ENCODE measurements at places on chromosomes 4 and X.
A peak's percentile ranks its signal among the peaks of the same experiment; 100 is the strongest.

GRCh38 chrX:12412561-12412960 lies 274.3 kb downstream of the FRMPD4 start:
- DNase-seq = no peak

DNA sequence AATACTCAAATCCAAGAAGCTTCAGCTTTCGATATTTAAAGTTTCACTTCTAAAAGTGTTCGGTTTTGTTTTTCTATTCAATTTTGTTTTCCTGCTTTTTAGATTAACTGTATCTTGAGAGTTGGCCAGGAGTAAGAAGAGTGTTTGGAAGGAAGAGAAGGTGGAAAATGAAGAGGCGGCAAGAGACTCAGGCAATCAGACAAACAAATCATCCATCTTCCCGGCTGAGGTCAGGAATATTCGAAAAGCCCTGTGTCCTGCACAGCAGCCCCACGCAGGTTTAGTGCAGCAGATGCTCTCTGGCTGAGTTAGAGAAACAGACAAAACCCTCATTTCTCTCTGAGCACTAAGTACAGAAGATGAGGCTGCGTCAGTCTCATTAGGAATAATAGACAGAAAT lies 330.3 kb upstream of the NOCT start:
- DNase-seq = no peak

DNA sequence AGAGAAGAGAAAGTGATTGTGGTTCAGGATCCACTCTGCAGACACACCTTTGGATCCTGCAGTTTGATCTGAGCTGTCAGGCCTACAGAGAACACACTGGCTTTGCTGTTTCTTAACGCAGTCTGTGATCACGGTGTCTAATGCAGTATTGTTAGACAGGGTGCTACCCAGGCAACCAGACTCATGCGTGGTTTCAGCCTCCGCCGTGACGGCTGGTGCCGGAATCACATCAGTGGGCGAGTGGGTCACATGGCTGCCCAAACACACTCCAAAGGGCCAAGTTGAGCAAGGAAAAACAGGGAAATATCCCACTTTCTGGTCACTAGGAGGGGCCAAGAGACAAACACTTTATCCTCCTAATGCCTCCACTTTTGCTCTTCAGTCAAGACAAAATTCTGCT lies 27.5 kb downstream of the CCDC149 start:
- DNase-seq = no peak

DNA sequence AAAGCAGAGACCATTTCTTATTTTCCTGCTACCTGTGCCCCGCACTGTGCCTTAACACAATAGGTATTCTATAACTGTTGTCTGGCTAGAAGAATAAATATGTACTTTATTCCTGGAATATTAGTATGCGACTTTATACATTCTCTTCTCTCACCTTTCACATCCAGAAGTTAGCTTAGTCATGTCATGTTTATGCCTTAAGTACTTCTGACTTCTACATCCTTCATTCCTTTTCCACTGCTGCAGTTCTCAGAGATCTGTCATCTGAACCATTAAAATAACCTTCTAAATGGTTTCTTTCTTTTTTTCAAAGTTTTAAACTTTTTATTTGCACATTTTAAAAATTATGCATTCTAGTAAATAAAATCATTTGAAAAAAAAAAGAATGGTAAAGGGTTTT lies 34.4 kb downstream of the KIF4A start:
- DNase-seq = no peak

DNA sequence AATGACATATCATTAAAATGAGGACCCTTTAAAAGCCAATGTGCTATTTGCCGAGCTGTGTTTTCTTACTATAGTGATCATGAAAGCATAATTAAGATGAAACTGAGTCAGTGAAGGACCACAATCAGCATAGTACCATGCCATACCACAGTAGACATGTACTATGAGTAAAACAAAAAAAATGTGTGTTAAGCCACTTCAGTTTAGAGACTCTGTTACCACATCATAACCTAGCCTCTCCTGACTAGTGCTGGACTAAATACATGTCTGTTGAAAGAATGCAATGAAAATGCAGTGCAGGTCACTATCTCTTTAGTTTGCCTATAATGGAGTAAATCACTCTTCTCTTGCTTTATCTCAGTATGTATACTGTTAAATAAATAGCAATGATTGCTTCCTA lies 12.3 kb upstream of the DDX53 start:
- DNase-seq = no peak

DNA sequence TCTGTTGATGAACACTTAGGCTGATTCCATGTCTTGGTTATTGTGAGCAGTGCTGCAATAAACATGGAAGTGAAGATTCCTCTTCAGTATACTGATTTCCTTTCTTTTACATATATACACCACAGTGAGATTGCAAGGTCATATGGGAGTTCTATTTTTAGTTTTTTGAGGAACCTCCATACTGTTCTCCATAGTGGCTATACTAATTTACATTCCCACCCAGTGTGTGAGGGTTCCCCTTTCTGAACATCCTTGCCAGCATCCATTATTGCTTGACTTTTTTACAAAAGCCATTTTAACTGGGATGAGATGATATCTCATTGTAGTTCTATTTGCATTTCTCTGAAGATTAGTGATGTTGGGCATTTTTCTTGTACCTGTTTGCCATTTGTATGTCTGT lies 80.5 kb upstream of the GALNT7 start:
- DNase-seq = no peak

DNA sequence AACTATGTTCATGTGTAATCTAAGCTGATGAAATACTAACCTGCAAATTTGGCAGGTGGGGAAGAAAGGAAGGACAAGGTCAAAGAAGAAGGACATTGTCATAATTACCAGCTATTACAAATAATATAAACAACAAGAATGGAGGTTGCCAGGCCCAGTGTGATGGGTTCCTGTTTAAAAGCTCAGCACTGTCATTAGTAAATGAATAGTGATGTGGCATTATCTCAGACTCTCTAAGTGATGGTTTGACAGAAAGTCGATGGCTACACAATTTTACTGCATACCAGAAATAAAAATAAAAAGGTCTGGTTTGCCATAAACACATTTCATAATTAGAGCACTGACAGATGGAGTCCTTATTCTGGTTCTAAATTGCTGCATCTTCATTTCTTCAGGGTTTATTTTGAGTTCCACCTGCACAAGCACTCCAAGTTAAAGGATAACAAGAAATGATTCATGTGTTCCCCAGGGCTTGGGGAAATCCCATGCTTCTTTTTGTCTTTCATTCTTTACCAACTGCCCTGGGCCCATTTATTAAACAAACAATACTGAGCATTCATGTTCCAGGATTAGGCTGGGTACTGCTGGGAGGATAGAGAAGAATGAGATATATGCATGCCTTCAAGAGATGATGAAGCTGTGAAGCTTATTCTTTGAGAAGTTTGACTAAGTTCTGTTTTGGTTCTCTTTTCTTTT lies 367.8 kb upstream of the RASGEF1B start:
- DNase-seq = no peak

DNA sequence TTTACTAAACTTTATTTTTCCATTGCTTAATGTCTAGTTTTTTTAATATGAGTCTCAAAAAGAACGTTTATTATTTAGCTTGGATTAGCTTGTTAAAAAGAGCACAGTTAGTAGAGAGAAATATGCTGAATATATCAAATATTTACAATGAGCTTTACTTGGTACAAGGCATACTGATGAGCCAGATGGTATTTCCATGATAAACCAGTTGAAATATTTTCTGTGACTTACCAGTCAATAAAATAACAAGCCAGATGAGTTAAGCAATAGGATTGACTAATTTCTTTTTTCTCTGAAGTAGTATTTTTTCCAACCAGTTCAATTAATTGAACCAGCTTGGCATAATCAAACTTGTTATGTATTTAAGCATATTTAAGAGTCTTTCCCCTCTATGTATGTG lies 134.1 kb downstream of the KLHL34 start:
- DNase-seq = no peak

DNA sequence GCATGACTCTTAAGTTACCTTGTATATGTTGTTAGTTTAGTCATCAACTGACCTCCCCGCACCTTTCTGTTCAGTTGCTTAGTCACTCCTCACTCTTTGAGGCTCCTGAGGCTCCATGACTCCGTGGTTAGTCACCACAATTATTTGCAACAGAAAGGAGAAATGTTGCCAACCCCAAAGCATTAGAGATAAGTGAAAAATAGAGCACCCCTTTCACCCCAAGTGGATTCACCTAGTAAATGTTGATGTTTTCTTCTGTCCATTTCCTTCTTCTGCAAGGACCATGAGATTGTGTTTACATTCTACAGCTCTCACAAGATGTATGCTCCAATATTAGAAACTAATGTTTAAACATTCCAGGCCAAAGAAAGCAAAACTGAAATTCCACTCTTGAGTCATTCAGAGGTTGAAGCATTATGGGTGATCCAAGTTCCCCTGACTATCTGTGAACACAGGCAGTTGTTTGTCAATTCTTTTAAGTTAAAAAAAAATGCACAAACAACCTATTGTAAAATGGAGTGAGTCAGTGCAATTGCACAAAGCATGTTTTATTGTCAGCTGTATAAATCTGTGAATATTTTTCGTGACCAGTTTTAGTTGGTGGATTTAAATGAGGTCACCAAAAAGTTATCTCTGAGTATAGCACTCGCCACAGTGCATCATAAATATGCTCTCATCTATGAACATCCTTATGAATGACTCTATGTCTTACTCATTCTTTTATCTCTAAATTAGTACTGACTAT lies 552.4 kb upstream of the MAGEB2 start:
- no peak for DNase-seq

GRCh38 chr4:4606321-4606720 lies 64.5 kb upstream of the STX18 start:
- DNase-seq = no peak

DNA sequence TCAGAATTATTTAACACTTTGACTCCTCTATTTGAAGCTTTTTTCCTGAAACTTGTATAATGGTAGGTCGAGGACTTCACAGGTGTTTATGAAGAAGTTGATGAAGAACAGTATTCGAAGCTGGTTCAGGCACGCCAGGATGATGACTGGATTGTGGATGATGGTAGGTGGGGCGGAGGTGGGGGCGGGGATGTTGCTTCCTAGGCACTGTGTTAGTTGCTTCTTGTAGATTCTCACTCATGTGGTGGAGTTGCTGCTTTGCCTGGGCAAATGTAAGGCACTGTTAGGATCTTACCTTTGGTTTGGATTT lies 9.4 kb downstream of the POLA1 start:
- peak; percentile 4 for DNase-seq

- DNase-seq = peak; percentile 10
Observed at GRCh38 chrX:107826238-107827029, 768 bp downstream of the MID2 start.

GRCh38 chr4:42646999-42647541 lies 9.8 kb downstream of the ATP8A1 start:
- no peak for DNase-seq

GRCh38 chr4:19259920-19260319 lies 991.8 kb upstream of the SLIT2 start:
- no peak for DNase-seq

GRCh38 chr4:185468999-185469398 lies 2.5 kb downstream of the CCDC110 start:
- DNase-seq = no peak

GRCh38 chr4:187849556-187850225 lies 145.9 kb upstream of the ZFP42 start:
- no peak for DNase-seq

Measured in stimulated activated CD4-positive, alpha-beta T cell treated with anti-CD3 and anti-CD28 coated beads, Interleukin-15, amount 100 ng/mL, for 1 hour (primary cell).